ENCODE measurements at places on chromosomes 3 and 15.
A peak's percentile ranks its signal among the peaks of the same experiment; 100 is the strongest.

DNA sequence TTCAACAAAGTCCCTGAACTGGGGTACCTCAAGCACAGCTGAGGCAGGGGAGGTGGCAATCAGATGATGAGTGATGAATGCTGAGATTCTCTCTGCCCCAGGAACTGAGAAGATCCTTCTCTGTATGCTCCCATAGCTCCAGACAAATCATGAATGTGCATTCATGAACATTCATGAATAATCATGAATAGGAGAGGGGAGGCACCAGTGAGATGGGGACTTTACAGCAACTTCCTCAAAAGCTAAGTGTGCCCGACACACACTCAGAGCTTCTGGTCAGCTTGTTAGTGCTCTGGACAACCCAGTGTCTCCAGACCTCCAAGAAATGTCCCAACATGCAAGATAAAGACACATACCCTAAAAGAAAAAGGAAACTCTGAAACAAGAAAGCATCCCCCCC, 24.3 kb downstream of the LRRC2 start:
- ATAC-seq, result no peak

GRCh38 chr3:136135039-136135802, 60.9 kb downstream of the MSL2 start:
- ATAC-seq, result no peak

- no peak for ATAC-seq
Measured at GRCh38 chr3:111747490-111747889, 111.6 kb upstream of the PHLDB2 start.

GRCh38 chr3:159763011-159763601, 225.5 kb upstream of the IL12A start:
- ATAC-seq, result peak; percentile 62

DNA sequence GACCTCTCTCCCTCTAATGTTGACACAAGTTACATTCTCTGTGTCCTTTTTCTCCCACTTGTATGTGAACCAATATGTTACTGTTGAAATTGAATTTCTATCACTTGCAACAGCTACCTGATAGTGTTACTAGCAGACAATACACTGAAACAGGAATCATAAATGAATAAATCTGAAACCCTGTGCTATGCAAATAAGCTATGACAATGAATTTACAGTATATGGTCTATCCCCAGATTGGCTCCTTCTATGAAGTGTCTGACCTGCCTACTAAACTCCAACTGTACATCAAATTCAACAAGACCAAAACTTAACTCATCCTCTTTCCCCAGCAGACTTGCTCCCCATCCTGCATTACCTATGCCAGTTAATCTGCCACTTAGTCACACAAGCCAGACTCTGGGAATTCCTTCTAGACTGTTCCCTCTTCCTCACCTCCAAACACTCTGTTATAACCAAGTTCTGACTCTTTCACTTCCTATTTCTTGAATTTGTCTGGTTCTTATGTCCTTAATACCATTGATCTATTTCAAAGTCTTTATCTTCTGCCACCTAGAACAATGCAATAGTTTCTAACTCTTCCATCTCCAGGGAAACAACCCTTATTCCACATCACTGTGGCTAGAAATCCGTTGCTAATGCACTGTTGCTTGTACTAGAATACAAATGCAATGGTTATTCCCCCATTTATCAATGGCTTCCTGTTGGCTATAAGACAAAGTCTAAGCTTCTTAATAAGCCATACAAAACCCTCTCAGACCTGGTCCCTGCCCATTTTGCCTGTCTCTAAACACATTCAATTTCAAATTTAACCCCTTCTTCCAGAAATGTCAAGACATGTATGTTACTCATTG, 13.4 kb upstream of the ZNF639 start:
- ATAC-seq, result peak; percentile 80

DNA sequence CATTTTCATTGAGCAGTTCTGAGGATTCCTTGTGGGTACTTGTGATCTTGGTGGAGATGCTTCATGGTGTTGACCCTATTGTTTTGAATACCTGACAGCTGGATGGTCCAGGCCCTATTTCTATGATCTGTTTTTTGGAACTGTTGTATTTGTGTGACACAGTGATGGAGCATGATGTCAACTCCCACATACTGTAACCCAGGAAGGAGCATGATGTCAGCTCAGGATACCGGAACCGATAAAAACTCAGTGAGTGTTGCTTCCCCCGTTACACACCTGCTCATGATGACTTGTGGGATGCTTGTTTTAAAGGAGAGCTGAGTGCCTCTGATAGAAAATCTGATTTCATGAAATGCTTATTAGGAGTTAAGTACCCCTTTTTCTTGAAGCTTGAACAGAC, 45.1 kb downstream of the ZBTB38 start:
- no peak for ATAC-seq

DNA sequence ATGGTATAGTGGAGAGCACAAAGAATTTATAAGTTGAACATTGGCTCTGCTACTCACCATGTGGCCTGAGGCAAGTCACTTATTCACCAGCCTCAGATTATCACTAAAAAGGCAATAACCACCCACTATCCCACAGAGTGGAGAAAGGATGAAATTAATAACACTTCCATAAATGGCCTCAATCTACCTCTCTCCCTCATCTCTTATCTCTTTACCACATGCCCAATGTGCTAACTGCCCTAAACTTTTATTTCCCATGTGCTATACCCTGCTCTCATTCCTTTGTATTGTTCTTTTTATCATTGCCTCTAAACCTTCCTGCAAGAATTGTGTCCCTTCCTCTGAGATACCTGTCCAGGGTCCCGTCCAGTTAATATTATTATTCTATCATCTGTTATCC, 26.0 kb downstream of the SLC12A6 start:
- no peak for ATAC-seq

DNA sequence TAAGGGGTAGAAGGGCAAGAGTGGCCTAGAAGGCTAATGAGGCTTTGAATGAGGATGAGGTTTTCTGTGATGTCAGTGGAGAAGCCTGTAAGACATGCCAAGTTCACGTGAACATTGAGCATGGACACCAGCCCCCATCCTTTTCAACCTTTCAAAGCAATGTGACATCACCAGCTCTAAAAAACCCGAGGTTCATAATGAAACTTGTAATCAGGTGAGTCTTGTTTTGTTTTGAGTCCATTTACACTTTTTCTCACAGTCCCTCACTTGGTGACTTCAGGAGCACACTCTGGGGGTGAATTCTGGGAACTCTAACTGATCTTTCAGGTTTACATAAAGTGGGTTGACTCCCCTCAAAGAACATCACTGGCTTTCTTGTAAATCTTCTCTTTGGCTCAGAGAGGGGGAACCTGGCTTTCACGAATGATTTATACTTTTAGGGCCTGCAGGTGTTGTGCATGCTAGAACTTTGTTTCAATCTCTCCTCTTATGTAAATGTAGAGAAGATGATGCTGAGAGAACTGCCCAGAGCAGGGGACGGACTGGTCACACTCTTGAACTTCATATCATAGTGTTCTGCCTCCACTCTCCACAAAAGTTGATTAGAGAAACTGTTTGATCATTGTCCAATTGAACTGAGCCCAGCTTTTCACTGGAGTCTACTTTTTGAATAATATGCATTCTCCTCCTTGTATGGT, 224.7 kb upstream of the SATB1 start:
- peak; percentile 56 for ATAC-seq

DNA sequence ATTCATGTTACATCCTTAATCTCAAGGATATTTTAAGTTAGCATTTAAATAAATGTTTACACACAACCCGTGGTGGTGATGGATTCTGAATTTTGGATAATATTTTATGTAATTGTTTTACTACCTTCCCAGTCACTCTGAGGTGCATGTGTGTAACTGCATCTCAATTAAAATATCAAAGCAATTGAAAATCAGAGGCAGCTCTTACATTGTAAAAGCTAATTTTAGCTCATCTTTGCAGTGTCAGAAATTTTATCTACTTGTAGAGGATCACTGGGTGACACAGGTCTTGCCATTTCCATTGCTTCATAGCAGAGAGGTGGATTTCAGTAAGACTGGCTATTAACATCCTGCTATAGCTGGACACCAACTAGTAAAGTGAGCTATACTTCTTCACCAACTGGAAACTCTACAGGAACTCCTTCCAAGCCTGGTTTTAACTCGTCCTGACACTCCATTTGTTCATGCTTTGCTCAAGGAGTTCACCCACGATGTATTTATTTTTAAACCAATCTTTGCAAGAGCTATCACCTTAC, 19.6 kb upstream of the MITF start:
- ATAC-seq, result no peak

DNA sequence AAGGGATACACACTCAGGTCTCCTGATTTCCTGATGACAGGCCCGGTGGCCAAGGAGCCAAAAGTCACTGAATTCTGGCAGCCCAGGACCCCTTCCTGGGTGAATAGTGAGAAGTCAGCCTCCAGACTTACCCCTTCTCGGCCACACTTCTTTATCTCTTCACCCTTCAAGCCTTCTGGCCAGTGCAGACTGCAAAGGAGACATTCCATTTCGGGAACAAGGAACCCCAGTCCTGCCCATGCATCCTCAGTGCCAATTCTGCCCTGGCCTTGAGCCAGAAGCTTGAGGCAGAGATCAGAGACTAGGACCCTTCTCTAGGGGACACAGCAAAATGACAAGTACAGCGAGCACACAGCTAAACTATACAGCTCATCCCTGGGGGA, 28.8 kb downstream of the GRAMD2A start:
- no peak for ATAC-seq

GRCh38 chr15:85692873-85693272, 101.9 kb downstream of the KLHL25 start:
- peak; percentile 86 for ATAC-seq

DNA sequence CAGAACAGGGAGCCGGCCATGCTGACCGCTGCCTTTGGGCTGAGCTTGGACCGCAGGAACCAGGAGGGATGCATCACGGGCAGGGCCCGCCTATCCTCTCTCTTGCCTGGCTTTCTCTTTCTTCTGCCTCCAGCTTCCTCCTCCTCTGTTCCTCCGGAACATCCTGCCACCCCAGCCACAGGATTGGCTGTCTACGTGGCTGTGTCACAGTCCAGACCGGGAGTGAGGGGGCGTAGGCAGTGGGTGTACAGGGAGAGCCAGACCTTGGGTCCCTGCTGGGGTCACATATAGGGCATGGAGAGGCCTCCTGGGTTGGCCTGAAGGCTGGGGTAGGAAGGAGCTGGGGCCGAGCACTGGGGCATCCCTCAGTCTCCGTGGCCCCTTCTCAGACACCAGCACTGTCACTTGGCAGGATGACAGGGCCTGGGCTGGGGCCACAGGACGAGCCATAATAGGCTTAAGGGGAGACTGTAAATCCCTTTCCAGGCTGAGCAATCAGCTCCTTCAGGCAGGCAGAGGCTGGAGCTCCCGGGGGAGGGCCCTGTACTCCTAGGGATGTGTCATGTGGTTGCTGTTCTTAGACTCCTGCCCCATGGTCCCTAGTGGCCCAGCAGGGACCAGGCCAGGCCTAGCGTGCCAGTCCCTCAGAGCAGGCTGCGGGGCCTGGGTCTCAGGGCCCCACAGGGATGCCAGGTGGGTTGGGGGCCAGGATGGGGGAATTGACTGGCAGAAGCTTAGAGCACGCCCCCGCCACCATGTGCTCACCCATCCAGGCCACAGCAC, 25.4 kb downstream of the LINGO1 start:
- no peak for ATAC-seq

GRCh38 chr15:33639978-33640377, 328.3 kb upstream of the CHRM5 start:
- no peak for ATAC-seq

DNA sequence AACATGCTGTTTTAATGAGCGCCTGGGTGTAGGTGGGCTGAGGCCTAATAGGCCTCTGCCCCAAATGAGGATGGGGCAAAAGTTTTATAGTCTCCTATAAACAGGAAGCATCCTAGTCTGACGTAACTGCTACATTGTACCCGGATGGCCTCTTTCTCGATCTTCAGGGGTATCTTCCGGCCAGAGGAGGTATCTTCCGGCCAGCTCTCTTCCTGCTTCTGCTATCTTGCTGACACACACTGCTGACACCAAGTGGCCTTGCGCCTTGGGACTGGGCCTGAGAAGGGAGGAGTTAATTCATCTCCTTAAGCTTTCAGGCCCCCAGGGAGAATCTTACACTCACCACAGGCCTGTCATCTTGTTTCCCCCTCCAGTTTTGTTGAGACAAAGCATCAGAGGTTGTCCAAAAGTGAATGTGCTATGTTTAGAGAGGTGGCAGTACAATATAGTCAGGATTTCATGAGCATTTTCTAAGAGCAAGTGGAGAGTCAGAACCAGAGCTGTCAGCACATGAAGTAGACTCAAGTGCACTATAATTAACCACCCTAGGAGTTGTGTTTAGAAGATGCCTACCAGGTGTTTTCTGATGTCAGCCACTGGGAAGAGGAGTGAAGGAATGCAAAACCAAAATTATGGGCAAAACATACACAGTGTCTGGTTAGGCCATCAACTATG, 15.6 kb upstream of the IGSF10 start:
- ATAC-seq, result no peak

DNA sequence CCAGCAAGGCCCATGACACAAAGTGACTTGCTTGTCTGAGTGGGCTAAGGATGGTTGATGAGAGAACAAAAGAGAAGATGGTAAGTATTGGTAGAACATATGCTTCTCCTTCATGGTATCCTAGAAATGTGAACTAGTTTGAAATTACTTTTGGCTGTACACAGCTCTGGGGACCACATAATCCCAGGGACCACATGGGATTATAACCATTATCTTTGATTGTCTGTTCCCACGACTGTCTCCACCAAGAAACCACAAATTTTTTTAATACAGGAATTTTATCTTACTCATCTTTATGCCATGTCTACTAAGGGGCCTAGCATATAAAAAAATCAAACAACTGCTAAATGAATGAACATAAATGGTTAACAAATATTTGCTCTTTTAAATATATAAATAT, 155.3 kb upstream of the PRICKLE2 start:
- no peak for ATAC-seq

DNA sequence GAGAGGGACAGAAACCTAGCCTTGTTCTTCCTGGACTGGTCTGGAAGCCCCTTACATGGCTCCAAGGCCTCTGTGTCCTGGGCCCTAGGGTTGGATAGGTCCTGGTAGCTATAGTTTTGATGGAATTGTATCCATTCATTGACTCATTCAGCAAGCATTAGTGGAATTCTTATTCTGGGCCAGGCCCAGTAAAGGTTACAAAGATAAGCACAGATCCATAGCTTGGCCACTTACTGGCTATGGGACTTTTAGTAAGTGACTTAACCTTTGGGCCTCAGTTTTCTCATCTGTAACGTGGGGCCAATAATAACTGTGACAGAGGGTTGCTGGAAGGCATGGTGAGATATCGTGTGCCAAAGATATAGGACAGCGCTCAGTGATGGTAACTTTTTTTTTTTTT, 13.6 kb upstream of the DAG1 start:
- no peak for ATAC-seq

DNA sequence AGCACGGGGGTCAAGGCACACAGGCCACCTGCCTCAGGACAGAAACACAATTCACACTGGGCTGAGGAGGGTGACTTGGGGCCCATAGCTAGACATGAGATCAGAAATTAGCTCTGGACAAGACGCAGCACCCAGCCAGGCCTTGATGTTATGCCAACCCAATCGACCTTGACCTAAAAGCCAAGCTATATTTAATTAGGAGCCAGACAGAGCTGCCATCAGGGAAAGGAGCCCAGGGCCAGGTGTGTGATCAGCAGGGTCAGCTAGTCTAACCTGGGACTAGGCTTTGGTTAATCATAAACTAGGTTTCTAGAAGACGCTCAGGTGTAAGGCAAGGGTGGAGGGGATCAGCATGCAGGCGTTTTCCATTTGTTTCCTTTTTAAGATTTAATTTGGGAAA, 23.9 kb upstream of the SLC25A36 start:
- ATAC-seq, result no peak

GRCh38 chr15:91939403-91939831, 85.9 kb downstream of the SLCO3A1 start:
- ATAC-seq, result no peak

- no peak for ATAC-seq
Measured at GRCh38 chr15:77255385-77255784, 164.5 kb downstream of the PEAK1 start.

- no peak for ATAC-seq
Measured at GRCh38 chr3:28115316-28115715, 126.1 kb upstream of the CMC1 start.
